ENCODE measurements at places on chromosomes 12 and 14.
A peak's percentile ranks its signal among the peaks of the same experiment; 100 is the strongest.

GRCh38 chr12:642633-643474 is 20.4 kb downstream of the NINJ2 start:
- peak; percentile 72 for DNase-seq

GRCh38 chr12:23217158-23217557 is 592.2 kb downstream of the ETNK1 start:
- no peak for DNase-seq

GRCh38 chr14:59103396-59103795 is 85.1 kb upstream of the DAAM1 start:
- no peak for DNase-seq

DNA sequence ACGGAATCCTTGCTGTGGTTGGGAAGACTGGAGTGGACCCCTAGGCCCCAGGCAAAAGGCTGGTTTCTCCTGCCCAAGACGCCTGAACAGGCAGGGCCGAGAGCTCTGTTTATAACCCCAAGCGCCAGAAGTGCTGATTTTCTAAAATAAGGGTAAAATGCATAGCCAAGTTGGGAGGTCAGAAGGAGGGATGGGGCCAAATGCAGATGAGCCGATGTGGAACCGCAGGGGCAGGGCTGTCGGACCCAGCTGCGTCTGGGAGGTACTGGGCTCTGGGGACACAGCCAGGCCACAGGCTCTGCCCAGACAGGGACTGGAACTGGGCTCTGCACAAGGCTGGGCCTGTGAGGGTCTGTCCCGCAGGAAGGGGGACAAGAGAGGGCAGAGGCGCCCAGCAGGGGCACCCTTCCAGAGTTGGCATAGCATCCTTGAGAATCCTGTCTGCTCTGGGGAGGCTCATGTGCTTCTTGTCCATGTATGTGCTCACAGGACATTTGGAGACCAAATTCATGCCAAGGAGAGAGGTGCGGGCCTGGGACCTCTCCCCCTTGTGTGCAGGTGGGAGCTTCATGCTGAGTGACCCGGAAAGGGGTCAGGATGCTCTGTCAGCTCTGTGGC is 49.1 kb downstream of the JAG2 start:
- DNase-seq: no peak

GRCh38 chr12:123367511-123367910 is 2.9 kb upstream of the SBNO1 start:
- no peak for DNase-seq

DNA sequence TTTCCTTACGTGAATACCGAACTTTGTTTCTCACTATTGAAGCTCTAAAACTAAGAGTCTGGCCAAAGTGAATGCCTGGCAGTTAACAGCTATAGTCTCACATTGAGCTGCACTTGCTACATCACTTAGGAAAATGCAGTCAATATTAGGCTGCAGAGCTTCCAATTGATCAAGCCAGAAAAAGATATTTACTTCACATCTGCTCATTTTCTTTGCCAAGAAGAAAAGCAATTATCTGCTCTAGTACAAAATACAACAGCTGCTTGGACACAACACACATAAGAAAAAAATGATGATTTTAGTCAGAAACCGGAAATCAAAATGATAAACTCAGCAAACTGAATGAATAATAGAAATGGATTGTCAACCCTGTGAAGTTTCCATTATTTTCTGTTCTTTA is 45.4 kb downstream of the TMTC1 start:
- DNase-seq: no peak

GRCh38 chr12:47801170-47801903 is 18.4 kb downstream of the HDAC7 start:
- no peak for DNase-seq

GRCh38 chr14:105102361-105102870 is 37.2 kb upstream of the GPR132 start:
- DNase-seq: no peak

DNA sequence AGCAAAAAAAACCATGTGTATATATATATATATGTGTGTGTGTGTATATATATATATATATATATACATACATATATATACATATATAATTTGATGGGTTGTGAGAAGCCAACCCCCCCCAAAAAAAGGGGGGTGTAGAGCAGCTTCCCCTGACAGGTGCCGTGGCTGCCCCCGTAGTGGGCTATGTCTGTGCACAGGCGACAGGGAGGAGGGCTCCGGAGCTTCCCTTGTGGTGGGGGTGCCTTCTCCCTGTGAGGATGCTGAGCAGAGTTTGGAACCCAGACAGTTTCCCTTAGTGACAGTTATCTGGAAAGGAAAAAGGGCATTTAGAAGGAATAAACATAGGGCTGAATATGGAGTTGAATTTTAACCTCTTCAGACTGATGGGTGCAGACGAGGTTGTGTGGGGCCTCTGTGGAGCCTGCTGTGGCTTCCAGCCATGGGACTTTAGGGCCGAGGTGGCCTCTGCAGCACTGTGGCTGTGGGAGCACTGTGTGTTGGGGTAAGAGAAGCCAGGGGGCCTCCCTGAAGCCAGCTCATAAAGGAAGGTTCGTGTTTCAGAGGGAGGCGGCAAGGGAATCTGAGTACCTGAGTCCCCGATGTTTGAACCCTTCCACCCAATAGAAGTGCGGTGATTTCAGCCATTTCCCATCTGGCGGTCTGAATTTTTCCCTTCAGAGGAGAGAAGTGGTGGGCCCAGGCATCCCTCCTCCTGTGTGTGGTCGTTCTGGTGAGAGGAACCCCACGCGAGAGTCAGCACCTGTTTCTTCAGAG is 19.8 kb downstream of the XRCC3 start:
- DNase-seq: no peak

DNA sequence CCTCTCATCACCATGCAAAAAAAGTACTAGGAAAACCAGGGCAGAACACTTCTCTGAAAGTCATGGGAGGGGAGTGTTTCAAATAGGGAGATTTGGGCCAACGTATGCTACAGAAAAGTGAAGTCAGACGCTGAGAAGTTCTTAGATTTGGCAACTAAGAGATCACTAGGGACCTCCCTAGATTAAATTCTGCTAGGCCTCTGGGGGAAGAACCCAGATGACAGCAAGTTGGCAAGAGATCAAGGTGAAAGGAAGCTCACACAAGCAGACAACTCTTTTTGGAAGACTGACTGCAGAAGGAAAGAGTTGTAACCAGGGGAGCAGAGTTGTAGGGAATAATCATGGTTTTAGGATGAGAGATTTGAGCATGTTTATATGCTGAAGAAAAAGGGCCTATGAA is 20.7 kb downstream of the IQSEC3 start:
- DNase-seq: no peak

DNA sequence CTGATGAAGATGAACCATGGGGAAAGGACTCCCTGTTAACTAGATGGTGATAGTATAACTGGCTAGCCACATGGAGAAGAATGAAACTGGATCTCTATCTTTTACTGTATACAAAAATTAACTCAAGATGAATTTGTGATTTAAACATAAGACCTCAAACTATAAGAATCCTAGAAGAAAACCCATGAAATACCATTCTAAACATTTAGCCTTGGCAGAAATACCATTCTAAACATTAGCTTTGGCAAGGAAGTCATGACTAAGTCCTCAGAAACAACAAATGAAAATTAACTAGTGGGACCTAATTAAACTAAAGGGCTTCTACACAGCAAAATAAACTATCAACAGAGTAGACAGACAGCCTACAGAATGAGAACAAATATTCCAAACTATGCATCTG is 28.4 kb upstream of the NOVA1 start:
- DNase-seq: no peak

- DNase-seq: no peak
Measured at GRCh38 chr12:75917083-75917482, 114.5 kb downstream of the PHLDA1 start.

- DNase-seq: peak; percentile 10
Measured at GRCh38 chr14:22200977-22201605, 387.9 kb downstream of the DAD1 start.

GRCh38 chr14:104895207-104895785 is 29.4 kb upstream of the PLD4 start:
- no peak for DNase-seq

- no peak for DNase-seq
Measured at GRCh38 chr14:106622200-106622745, 1095.9 kb downstream of the TMEM121 start.

GRCh38 chr14:22264759-22265158 is 324.3 kb downstream of the DAD1 start:
- DNase-seq: no peak

- DNase-seq: peak; percentile 20
Measured at GRCh38 chr14:97458661-97459579, 661.7 kb downstream of the VRK1 start.

GRCh38 chr14:76672123-76672522 is 89.1 kb upstream of the VASH1 start:
- no peak for DNase-seq

GRCh38 chr14:42428996-42429395 is 822.3 kb downstream of the LRFN5 start:
- DNase-seq: no peak

DNA sequence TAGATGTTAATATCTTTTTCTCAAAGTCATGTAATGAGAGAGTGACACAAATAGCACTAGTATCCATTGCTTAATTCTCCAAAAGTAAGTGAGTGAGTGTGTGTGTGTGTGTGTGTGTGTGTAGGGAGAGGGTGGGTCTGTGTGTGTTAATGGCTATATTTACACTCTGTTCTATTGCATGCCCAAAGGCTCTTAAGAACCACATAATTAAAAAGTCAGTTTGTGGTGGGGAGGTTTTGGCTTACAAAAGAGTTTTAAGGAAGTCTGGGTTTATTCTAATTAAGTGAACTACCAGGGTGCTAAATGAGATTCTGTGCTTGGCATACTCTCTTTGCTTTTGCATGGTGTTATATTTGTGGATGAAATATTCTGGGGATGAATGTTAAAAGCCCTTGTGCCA is 1897.6 kb upstream of the FLRT2 start:
- no peak for DNase-seq

GRCh38 chr12:127750076-127750840 is 516.7 kb upstream of the TMEM132C start:
- DNase-seq: no peak

GRCh38 chr12:57717846-57718640 is 20.5 kb downstream of the AGAP2 start:
- no peak for DNase-seq

DNA sequence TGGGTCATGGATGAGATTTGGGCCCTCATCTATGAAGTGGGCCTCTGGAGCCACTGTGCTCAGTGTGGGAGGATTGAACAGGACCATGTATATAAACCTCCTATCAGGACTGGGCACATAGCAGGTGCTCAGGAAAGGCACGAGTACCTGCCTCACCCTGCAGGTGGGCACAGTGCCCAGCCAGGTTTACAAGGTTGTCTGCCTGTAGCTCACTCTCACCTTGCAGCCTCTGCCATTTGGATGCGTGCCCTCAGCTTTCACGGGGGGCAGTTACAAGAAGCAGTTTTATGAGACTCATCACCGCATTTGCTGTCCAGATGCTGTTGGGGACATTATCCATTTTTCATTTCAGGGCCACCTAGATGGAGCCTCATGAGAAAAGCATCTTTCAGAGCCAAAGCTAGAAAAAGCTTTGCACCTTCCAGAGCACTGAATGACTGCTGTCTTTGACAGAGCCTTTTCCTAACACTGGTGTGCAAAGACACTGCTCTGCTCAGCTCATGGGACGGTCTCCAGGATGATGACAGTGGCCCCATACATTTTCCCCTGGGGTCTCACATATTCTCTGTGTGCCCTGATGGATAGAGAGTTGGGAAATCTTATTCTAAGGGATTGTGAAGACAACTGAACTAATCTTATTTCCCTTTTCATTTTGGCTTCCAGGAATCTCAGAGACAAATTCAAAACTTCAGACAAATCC is 327.5 kb upstream of the RTL1 start:
- no peak for DNase-seq

DNA sequence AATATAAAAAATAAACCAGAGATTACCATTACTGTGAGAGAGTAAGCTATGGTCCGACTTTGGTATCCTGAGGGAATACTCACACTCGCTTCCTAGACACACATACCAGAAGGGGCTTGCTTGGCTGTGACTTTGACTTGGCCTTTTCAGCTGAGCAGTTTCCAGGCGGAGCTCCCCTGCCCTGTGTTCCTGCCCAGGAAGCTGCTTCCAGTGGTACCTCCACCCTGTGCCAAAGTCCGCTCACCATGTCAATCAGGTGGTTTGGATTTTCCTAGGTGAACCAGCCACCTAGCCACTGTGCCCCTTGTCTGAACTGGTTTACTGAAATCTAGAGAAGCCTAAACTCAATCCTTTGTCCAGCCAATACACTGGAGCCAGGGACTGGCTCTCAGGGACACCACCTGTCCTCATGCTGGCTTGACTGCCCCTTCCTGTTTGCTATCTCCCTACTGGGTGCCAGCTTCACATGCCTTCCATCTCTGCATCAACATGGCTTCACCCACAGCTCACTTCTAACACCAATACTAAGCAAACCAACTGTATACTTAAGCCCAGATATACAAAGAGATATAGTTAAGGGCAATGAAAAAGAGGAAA is 28.6 kb downstream of the MAX start:
- DNase-seq: no peak

GRCh38 chr14:102486513-102487203 is 22.9 kb downstream of the ANKRD9 start:
- DNase-seq: no peak

- no peak for DNase-seq
Measured at GRCh38 chr12:107127482-107128430, 34.4 kb upstream of the CRY1 start.

DNA sequence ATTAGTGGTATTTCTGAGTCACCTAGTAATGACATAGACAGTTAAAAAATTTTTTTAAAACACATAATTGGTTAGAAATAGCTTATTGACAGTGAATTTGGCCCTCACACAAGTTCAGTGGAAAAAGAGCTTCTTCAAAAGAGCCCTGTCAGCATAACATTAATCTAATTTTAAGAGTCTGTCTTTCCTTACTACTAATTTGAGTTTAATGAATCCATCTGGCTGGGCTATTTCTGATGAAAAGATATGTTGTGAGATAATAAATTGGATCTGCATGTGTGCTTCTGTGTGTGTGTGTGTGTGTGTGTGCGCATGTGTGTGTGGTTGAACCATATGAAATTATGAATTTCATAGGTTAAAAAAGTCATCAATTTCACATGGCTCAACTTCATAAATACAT is 1045.2 kb downstream of the FLRT2 start:
- DNase-seq: no peak

- no peak for DNase-seq
Measured at GRCh38 chr14:84792722-84793410, 737.1 kb upstream of the FLRT2 start.

GRCh38 chr12:46473634-46474329 is 101.2 kb upstream of the SLC38A2 start:
- no peak for DNase-seq

DNA sequence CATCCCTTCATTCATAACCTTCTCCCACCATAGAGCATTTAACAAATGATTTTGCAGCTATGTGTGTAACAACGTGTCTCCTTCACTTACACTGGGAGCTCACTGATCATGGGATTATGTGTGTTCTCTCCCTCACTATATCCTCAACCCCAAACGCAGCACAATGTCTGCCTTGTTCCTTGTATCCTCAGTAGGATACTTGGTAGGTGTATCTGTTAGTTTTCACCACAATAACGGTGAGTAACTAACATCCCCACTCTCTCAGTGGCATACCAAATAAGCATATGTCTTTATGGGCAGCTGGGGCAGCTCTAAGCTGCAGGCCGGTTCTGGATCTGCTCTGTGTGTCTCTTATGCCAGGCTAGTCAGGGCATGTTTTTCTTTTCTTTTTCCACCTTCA is 166.7 kb upstream of the PWP1 start:
- no peak for DNase-seq
